GM19239 (cell line): ENCODE measurements at places on chromosomes 13 and 19.

DNA sequence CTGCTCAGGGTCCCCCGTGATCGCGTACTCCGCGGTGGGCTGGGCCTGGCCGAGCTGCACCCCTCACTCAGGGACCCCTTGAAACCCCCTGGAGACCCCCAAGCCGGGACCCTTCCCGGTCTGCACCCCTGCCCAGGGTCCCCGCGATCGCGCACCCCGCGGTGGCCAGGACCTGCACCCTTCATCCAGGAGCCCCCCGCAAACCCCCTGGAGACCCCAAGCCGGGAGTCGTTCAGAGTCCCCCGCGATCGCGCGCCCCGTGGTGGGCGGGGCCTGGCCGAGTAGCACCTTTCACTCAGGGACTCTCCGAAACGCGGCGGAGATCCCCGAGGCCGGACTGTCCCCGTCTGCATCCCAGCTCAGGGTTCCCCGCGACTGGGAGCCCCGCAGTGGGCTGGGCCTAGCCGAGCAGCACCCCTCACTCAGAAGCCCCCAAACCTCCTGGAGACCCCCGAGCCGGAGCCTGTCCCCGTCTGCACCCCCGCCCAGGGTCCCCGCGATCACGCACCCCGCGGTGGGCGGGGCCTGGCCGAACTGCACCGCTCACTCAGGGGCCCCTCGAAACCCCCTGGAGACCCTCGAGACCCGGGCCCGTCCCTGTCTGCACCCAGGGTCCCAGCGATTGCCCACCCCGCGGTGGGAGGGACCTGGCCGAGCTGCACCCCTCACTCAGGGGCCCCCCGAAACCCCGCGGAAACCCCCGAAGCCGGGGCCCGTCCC, 748 bp downstream of the LMNB2 start:
- peak; percentile 89 for DNase-seq

- no peak for DNase-seq
Observed at GRCh38 chr19:3765121-3765520, 2.6 kb downstream of the MRPL54 start.

DNA sequence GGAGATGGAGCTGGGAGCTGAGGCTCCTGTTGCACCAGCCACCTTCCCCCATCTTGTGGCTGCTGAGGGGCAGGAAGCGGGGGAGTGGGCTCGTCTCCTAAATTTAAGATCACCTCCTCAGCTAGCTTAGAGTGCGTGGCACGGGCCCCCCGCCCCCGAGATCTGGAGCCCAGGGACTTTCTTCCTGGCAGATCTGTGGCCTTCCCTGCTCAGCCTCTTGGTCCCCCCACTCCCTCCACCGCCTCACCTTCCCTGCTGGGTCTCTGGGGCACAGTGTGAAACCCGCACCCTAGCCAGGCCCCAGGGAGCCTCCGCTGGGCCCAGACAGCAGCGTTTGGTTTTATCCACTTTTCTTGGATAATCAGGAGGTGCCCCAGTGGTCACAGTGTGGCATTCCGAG, 35.9 kb downstream of the MAU2 start:
- DNase-seq: no peak

- no peak for DNase-seq
Observed at GRCh38 chr13:77465603-77466195, 69.8 kb upstream of the SCEL start.

DNA sequence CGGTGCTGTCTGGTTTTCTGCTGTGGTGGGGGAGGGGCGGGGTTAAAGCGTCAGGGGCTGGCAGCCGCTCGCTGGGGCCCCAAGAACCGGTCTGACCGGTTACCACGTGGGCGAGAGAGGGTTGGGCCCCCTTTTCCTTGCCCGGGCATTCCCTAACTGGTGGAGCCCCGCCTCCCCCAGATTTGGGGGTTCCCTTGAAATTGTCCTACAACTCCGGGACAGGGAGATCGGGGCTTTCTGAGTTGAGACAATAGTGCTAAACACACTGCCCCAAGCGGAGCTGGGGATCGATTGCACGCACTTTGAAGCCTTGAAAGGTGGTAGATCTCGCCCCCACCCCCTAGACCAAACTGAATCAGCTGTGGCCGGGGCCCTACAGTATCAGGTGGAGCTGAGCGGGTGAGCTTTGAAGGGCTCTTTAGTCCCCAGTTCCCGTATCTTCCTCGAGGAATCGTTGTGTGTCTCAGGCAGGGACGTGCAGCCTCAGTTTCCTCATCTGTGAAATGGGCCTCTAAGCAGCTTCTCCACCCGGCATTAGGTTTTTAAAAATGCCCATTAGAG, 4.8 kb downstream of the IER2 start:
- DNase-seq: no peak

GRCh38 chr19:33520844-33521479, 629 bp downstream of the PEPD start:
- DNase-seq: no peak

- no peak for DNase-seq
Observed at GRCh38 chr13:91879360-91879759, 480.9 kb downstream of the GPC5 start.

DNA sequence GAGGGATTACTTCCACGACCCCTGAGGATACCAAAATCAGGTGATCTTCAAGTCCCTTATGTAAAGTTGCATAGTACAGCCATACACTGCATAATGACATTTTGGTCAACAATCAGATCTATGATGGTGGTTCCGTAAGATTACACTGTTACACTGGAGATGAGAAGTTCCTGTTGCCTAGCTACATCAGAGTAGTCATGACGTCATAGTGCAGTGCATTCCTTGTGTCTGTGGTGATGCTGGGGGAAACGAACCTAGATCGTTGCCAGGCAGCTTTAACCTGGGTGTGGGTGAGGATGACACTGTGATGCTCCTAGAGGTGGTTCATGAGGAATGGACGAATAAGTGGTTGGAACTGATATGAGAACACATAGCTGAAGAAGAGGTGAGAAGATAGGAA, 9.1 kb downstream of the ZNF610 start:
- no peak for DNase-seq

DNA sequence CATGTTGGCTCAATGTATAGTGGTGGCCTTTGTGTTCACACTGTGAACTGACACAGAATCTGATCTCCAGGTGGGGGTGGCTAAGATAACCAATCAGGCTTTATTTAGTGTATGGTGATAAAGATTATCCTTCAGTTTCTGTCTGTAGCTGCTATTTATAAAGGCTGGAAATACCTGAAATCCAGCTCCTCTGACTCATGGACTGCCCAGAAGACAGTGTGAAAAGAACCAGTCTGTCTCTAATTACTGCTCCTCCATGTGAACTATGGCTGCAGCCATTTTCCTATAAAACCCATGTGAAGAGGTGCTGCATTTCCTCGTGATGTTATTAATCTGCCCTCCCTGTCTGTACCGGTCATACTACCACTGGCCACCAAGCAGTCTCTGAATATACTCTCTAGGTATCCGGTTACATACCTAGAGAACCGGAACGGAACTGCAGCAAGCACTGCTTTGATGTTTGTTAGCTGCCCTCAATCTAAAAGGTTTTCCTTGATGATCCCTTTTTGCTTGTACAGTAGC, 238.0 kb downstream of the LHFPL6 start:
- DNase-seq: no peak

DNA sequence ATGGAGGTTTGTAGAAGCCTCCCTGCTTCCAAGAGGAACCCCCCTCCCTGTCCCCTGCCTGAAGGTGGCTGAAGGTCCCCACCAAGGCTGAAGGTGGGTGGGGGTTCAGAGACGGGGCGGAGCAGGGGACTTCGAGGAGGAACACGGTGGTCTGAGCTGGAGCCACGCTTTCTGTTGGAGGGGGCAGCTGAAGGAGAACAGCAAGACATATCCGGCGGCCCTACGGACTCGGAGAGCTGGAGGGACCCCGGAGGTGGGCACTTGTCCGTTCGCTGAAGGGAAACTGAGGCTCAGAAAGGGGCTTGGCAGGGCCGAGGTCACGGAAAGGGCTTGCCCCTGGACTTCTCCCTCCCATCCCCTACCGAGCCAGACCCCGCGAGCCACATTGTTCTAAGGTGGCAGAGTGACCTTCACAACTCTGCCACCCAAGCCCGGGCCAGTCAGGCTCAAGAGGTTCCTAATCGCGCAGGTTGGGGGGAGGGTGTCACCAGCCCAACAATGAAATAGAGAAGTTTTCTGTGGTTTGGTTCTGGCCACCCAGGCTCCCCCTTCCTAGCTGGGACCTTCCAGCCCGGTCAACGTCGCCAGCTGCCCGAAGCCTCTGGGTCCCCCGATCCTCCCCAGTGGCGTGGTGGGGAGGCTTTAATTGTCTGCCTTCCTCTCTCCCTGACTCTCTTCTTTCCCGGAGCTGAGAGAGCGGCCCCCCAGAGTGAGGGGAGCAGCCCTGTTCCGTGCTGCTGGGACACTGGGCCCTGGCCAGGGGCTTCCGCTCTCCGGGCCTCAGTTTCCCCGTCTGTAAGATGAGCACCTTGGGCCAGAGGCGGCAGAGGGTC, 15.5 kb upstream of the KCNN1 start:
- DNase-seq: no peak

- DNase-seq: no peak
Observed at GRCh38 chr19:8592231-8593009, 15.2 kb upstream of the MYO1F start.

DNA sequence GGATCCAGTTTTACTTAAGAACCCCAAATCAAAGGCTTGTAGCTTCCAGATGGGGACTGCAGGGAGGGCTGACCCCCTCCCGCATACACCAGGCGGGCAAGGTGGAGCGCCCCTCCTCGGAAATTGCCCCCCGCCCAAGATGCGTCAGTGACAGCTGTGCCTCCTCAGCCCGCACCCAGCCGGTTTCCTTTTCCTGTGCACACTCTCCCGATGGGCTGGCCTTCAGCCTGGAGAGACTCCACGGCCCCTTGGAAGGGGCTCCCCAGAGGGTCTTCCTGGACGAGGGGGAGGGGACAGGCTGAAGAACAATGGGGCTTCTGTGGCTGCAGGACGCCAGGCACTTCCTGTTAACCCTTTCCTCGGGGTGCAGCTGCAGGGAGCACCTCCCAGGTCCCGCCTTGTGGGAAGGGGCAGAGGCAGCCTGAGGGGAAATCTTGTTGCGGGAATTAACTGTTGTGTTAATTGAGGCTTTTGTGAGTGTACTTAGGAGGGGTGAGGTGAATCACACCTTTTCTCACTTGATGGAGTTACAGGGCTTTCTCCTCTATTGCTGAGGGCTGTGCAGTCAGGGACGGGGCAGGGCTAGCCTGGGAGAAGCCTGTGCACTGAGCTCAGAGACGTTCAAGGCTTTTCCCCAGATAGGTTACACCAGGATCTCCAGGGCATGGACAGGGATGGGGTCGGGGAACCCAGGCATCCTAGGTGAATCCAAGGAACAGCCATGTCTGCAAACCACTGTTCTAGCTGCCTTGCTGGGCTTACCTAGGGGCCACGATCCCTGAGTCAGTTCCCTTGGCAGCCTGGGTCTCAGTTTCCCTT, 14.3 kb downstream of the IER2 start:
- DNase-seq: no peak

DNA sequence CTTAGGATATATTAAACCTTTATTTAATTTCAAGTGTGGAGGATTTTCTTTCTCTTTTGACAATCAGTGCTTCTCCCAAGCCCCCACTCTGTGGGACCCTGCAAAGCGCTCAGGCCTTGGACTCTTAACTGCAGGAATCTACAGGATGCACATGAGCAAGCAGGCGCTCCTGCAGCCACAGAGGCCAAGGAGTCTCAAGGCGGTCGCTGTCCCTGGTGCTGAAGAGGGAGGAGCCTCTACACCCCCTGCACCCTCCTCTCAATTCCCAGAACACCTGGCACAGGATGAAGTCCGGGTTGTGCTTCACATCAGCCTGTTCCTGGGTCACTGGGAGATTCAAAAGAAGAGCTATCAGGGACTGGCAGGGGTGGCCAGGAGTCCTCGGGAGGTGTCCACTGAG, 13.5 kb downstream of the OR10H4 start:
- DNase-seq: no peak

DNA sequence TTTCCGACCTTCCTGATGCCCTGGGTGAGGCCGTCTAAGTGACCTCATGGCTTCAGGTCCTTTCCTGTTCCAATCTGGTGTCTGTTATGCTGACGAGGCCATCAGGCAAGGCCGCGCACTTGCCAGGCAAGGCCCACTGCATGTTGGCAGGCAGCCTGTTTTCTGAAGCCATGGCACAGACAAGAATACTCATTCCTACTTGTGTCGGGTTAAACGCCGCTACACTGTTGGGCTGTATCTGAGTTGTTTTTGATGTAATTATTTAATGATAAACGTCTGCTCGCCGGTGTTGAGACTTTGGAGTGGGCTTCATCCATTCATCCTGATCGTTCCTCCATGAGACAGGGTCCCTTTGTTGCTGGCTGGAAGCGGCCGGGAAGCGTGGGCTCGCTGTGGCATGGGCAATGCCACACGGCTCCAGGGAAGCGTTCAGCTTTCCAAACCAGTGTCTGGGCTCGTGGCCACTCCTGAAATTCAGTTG, 92.1 kb downstream of the ATP11A start:
- no peak for DNase-seq

- no peak for DNase-seq
Observed at GRCh38 chr13:27562457-27562856, 57.9 kb downstream of the LNX2 start.

DNA sequence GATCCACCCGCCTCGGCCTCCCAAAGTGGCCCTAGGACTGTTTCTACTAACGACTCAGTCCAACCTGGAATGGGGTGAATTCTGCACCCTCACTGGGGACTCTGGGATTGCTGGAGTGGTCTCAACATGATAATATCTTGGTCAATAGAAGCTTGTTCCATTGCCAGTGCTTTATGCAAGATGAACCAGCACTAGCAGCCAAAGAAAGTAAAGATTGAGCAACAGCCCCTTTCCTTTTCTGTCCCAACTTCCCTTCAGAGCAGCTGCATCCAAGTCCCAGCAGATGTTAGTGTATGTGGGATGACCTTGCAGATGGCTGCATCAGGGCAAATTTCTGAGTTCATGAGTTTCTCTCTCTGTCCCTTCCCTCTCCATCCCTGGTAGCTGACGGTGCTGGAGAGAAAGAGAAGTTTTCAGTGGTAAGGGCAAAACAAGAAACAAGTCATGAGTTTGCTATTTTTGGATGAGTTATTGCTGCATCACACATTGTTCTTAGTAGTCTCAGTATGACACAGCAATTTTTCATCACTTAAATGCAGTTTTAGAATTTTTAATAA, 183.6 kb upstream of the EDNRB start:
- DNase-seq: no peak

DNA sequence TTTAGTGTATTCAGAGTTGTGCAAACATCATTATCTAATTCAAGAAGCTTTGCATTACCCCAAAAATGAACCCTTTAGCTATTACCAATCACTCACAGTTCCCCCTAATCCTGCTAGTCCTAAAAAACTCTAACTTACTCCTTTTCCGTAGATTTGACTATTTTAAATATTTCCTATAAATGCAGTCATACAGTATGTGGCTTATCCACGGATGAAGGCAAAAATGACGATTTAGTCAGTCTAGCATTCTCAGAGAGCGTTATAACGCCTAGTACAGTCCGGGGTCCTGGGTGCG, 587 bp upstream of the ZNF383 start:
- DNase-seq: no peak

GRCh38 chr19:14118165-14119051, 846 bp upstream of the PRKACA start:
- DNase-seq: no peak
